ENCODE measurements at places on chromosomes 6 and 20. TPM values are rescaled to one million over a fixed set of nuclear protein-coding genes. Genes with fewer than 3 reads are reported as not detected.

DNA sequence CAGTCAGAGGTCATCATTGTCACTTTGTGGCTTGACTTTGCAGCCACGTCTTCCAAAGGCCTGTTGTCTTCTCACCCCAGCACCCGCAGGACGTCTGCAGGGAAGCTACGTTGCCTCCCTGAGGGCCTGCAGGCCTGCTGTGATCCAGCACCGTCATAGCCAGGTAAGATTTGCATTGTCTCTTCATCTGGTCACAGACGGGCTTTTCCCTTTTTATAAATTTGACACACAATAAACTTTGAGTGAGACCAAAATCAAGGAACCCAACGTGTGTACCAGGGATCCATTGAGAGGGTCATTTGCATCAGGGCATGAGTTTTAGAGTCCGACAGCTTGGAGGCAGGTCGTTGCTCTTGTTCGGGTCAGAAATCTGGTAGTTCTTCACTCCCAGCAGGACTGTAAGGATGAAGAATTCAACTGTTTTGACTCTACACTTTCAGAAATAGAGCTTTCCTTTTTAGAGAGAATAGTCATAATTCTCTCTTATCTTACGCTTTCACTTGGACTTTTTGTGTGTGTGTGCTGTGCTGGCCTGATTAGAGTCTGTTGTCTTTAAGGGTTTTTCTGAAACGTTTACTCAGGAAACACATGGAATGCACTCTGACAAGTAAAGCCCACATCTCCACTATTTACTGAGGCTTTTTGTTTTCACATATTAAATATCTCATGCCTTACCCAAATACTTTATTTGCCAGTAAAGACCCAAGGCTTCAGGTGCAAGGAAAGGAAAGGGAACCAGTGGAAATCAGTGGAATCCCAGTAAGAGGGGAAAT, 177.2 kb upstream of the TAB2 start:
- no peak for DNase-seq

The PGC gene
- polyA plus RNA-seq = not detected

DNA sequence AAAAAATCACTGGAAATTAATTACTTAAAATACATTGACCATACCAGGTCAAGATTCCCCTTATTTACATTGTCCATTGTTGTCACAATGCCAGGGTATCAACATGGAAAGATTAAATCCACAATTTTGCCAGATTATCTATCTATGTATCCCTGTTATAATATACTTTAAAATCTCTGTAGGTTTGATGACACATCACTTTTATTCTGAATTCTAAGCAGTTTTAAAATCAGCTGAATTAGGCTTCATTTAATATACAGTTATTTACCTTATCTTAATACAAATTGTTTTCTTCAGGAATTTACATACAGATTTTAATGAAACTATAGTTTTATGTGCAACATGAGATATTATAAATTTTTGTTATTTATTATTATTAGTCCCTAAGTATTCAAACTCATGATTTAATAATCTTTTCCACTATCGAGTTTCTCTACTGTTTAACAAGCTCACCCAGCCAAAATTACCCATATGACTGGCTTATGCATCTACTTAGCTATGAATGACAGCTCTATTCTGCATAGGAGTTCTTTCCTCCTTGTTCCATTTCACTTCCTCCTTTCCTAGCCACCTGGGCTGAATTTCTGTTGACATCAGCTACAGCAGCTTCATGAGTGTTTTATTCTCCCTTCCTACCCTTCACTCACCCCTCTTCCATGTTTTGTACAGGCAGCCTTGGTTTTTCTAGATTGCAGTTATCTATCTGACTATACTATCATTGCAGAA, 654.2 kb upstream of the MAP3K7 start:
- DNase-seq = no peak

- DNase-seq = peak; percentile 83
Observed at GRCh38 chr20:63969838-63970713, at the start of gene ZNF512B. Gene ZNF512B, minus strand, starts transcription at chr20:63969930. Its CDS starts 1,980 bp downstream, at chr20:63967950.

The MCHR2 gene
- not detected for polyA plus RNA-seq

DNA sequence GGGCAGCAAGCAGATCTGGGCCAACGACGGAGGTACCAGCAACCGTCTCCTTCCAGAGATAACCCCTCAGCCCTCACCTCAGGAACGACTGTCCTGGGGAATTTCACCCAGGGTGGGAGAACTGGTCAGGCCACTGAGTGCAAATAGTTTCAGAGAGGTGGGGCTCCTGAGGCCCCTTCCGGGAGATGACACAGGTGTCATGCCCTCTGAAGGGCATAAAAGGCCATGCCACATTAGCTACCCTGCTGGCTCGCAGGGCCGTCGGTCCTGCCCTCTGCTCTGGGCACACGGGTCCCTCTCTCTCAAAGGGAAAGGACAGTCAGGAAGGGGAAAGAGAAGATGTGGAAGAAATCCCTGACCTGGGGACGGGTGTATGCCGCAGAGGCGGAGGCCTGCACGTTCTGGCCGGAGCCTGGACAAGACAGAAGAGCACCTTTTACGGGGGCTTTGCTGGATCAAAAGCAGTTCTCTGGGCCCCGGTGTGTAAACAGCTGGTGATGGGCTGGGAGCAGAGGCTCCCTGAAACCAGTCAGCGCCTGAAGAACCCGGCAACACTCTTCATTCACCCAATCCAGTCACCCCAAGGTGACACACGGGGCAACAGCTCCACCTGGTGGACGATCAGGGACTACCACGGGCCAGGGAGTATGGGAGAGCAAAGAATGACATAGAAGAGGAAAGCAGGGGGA, 6.4 kb upstream of the TAF8 start:
- DNase-seq = peak; percentile 90

The MRAP2 gene
- 21.4 TPM for polyA plus RNA-seq

GRCh38 chr6:37083243-37084138, 78.0 kb downstream of the FGD2 start:
- no peak for DNase-seq

DNA sequence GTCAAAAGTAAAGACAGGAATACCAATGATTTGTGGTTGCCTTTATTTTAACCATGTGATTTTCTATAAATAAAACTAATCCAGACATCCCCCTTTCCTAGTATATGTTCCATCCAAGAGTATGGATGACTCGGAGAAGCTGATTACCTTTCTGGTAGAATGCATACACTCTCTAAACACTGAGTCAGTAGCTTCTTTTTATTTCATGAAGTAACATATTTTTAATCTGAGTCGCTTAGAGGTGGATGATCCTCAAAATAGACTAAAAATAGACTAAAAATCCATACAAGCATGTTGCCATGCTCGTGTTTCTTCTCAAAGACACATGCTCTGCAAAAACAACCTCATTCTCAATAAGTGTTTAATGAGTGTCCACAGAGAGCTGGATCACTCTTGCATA, 263.7 kb downstream of the COL12A1 start:
- DNase-seq = no peak

The SLC22A3 gene
- 8.7 TPM for polyA plus RNA-seq

DNA sequence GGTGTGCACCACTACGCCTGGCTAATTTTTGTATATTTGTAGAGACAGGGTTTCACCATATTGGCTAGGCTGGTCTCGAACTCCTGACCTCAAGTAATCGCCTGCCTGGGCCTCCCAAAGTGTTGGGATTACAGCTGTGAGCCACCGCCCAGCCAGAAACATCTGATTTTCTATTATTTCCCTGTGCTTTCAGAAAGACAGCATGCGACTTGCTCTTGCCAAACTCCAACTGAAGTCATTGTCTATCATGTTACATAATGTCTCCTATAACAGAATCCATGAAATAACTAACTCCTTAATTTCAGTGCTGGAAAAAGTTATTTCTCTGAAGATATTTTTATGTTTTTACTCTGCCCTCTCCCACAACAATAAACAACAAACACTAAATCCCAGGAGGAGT, 8.5 kb downstream of the RMND1 start:
- peak; percentile 57 for DNase-seq

- DNase-seq = no peak
Observed at GRCh38 chr20:23540624-23541023, 27.7 kb downstream of the CST9L start.

DNA sequence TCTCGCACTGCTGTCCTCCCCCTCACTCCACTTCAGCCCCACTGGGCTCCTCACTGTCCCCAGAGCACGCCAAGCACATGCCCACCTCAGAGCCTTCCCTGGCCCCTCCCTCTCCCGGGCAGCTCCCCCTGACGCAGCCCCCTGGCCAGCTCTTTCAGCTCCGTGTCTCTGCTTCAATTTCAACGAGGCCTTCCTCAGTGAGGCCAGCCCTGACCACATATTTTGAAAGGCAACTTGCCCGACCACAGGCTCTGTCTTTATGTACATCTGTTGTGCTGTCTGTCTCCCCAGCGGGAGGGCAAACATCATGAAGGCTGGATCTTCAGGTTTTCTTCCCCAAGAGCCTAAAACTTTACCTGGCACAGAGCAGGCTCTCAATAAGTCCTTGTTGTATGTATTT, 44.6 kb downstream of the JPH2 start:
- no peak for DNase-seq

DNA sequence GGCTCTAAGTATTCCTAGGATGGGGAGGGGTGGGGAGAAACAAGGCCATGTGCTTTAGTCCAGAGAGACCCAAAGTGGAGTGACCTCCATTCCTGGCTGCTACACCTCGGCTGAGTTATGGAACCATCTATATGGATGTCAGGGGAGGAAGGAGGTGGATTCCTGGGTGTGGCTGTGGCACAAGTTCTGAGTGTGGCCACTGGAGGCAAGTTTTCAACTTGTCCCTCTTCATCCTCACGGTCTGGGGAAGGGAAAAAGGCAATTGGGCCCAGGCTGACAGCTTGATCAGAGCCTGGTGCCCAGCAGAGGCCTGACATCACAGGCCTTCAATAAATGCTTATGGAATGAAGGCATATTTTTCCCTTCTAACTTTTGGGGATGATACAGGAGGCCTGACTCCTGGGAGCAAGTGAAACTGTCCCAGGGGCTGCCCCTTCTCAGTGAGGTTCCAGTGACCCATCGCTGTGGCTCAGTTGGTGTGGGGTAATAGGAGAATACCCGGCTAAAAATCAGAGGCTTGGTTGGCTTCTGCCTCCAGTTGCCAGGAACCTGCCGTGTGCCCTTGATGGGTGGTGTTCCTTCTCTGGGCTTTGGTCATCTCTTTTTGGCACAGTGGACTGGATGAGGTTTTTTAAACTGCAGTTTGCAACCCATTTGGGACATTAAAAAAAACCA, 1.8 kb upstream of the ITPR3 start:
- DNase-seq = no peak

DNA sequence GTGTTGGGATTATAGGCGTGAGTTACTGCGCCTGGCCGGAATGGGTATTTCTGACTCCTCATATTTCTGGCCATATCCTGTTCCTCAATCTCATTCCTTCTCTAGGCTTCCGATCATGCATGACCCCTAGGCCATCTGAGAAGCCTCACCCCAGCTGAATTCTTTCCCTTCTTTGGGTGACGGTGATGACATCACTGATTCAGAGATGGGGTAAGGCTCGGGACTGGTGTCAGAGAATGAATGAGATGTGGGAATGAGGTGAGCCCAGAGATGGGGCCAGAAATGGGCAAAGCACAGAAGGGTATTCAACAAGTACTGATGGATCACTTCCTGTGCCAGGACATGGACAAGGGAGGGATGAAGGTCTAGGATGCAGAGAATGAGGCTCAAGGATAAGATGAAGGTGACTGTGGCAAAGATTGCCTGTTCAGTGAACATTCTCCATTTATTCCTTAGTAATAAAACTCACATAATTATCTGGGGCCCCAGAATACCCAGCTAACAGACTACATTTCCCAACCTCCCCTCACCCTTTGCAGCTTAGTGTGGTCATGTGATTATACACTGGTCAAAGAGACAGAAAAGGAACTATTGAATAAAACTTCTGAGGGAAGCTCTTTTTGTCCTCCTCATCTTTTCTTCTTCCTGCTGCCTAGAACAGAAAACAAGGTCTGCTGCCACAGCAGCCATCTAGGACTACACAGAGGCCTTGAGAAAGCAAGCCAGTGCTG, 39.6 kb downstream of the KIAA0319 start:
- DNase-seq = no peak

The EBF4 gene
- 6.9 TPM for polyA plus RNA-seq

DNA sequence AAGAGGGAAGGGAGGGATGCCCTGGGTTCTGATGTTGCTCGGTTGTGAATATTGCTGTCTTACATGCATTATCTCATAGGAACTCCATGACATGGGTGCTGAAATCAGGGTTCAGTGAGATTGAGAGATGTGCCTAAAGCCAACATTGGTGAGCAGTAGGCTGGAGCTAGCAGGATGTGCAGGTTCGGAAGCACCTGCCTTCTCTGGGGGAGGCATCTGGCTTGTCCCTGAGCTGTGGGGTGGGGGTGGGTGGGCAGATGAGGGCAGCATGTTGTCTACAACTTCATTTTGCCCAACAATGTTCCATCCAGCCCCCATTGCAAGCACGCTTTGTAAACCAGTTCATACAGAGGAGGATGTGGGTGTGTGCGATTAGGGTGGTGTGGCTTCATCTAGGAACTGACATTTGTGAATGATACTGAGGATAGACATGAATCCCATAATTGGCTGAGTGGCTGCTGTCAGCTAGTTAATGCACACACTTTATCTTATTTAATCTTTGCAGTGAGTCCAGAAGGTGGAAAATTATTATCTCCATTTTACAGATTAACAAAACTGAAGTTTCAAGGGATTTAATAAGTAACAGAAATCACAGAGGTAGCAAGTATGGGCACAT, 119.4 kb downstream of the SYNDIG1 start:
- no peak for DNase-seq

The UFL1 gene
- polyA plus RNA-seq = 26.6 TPM

GRCh38 chr6:163122365-163122764, 292.2 kb upstream of the QKI start:
- DNase-seq = no peak

Data from hindlimb muscle (tissue), 1 donor.